ENCODE measurements at places on chromosomes 1 and 21.

DNA sequence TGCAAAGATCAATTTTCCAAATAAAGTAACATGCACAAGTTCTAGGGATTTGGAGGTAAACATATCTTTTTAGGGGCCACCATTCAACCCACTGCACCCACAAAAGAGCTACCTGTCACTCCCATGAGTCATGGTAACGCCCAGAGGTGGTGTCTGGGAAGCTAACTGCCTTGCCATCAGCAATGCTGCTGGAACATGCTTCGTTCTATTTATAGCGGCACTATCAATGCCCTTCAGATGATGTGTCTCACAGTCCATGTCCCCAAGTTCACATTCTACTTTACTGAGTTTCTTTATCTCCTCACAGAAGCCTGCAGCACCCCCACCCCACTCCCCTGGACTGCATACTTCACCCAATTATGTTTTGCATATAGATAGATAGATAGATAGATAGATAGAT lies 95.4 kb downstream of the LPAR3 start:
- no peak for DNase-seq

DNA sequence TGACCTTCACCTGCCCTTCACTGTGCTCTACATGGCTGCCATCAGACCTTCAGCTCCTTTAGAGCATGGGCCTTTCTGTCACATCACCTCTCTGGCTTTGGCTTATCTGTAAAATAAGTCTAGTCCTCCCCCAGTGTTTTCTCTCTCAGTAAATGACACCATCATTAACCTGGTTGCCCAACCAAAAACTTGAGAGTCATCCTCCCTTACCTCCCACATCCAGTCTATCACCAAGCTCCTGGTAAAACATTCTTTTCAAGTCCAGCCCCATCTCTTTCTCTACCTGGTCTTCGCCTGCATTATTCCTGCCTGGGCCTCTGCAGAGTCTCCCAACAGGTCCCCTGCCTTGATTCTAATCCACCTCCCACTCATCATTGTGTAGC lies 13.1 kb downstream of the SLC26A9 start:
- DNase-seq: no peak

GRCh38 chr1:161725908-161726472 lies 4.6 kb downstream of the FCRLB start:
- DNase-seq: peak; percentile 25

GRCh38 chr1:180265871-180266270 lies 35.8 kb downstream of the LHX4 start:
- DNase-seq: no peak

DNA sequence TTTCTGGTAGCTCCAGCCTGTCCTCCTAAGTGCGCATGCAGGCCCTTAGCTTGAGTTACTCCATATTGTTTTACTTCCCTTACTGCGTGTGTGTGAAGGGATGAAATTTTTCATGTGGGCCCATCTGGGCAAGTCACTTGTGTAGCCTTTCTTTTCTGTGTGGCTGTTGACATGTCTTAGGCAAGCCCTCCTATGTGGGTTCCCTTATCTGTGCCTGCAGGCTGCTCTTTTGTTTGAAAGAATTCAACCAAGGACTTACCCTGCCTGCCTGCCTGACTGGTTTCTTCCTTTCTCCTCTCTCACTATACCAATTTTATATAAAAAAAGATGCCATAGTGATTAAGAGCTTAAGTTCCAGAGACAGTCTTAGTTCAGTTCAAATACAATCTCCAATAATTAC lies 249.3 kb downstream of the ATG4C start:
- no peak for DNase-seq

DNA sequence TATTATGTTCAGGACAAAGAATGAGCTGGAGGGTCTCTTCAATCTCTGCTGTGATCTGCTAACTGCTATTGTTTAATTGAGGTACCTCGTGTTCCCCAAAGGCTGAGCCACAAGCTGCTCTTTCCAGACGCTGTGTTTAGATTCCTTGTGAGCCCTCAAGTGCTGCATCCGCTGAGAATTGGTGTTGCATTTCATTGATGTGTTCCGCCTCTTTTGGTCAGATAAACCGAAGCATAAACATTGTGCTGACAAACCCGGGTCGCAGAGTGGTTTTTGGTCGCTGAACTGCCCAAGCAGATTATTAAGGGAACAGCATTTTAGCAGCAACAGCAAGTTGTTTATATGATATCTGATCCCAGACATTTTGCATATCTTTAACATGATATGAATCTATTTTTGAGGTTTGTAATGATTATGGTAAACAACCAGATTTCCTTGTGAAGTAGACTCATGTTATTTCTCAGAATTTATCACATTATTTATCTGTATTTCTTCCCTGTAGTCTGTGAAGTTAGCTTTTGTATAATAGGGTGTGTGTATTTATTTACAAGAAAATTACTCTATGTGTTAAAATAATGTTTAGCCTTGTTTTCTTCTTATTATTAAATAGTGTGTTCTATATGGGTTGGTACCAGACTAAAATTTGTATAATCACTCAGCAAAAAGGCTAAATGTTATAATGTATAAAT lies 217.2 kb upstream of the C1orf105 start:
- DNase-seq: no peak

DNA sequence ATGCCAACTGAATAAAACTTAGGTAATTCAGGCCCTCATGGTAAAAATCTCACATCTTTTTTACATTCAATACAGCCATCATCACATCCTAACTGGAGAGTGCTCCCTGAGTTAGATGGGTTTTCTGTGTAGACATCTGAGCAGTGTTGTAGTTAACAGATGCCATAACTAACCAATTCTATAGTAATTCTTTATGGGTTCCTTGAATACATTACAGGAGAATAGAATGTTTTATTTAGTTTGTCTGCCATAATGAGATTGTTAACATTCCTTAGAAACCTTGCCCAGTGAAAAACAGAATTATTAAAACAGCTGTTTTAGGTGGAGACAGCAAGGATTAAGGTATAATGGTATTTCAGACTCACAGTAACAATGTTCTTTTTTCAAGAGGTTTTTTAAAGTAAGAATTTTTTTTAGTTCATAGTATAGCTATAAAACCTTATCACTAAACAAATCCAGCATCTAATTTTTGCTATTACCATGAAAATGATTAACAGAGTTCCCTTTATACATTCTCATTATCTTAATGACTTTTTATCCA lies 95.3 kb downstream of the ATP5PO start:
- DNase-seq: no peak

DNA sequence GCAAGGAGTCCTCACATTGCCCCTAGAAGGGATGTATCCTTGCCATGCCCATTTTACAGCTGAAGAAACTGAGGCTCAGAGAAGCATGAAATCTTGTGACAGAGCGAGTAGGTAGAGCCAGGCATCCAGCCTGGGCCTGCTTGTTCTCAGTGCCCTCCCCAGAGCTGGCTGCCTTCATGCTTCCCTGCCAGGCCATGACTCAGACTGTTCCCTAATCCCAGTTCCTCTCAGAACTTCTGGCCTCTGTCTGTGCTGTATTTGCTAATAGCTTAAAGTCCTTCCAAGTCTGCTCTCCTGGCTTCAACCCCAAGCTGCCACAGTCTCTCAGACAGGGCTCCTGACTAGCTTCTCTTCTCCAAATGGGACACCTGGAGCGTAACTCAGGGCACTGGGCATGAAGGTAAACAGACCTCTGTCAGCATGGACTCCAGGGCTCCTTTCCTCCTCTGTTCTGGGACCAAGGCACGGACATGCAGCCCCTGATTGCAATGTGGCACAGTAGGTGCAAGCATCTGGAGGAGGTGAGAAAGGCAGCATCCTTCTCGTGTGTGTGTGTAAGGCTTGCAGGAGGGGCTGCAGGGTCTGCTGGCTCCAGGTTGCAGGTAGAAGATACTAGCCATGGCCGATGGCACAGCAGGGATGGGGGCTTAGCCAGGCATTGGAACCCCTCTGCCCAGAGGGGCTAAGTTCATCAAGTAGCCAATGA lies 122.7 kb downstream of the HMGB4 start:
- no peak for DNase-seq

- no peak for DNase-seq
Observed at GRCh38 chr1:53539226-53539625, 80.0 kb downstream of the DMRTB1 start.

DNA sequence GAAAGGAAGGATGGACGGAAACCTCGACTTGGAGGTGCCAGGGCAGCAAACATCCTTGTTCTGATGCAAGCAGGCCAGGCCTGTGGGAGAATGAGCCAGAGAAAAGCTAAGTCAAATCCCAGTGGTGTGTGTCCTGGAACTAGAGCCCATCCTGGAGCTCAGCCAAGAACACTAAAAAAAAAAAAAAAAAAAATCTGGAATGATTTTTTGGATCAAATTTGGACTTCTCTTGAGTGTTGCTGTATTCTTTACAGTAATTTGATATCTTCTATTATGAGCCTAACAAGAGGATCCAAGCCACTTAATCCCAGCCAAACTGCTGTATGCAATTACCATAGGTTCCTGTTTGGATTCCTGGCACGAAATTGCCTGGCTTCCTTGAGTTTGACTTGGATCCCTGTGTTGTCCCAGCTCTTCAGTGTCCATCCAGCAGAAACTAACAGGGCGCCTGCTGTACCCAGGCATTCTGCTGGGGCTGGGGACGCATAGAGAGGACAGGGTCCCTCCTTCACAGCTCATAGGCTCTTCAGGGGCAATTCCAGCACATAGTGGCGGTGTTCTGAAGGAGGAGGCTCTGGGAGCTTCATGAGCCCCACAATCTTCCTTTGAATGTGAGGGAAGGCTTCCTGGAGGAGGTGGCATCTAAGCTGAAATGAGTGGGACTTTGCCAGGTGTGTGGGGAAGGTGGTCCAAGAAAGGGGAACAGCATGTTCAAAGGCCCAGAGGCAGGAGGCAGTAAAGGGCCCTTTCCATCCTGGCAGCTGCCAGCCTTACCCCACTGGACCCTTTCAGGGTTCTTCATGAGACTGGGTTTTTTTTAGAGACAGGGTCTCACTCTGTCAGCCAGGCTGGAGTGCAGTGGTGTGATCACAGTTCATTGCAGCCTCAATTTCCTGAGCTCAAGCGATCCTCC lies 24.7 kb downstream of the EPHX1 start:
- no peak for DNase-seq

GRCh38 chr1:29639741-29640427 lies 403.6 kb downstream of the PTPRU start:
- no peak for DNase-seq

DNA sequence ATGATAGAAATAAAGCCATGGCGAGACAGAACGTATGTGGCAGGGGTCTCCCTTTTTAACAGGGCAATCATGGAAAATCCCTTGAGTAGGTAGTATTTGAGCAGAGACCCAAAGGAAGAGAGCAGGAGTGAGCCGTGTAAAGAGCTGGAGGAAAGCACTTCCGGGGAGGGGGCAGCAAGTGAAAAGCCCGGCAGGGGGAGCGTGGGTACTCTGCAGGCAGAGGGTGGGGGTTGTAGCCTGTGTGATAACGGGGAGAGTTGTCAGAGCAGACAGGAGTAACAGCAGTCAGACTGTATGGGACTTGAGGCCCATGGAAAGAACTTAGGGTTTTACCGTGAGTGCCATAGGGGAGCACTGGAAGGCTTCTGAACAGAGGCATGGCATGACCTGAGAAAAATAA lies 51.1 kb upstream of the LDLRAP1 start:
- DNase-seq: no peak

GRCh38 chr1:107359472-107360241 lies 218.8 kb downstream of the NTNG1 start:
- DNase-seq: no peak

DNA sequence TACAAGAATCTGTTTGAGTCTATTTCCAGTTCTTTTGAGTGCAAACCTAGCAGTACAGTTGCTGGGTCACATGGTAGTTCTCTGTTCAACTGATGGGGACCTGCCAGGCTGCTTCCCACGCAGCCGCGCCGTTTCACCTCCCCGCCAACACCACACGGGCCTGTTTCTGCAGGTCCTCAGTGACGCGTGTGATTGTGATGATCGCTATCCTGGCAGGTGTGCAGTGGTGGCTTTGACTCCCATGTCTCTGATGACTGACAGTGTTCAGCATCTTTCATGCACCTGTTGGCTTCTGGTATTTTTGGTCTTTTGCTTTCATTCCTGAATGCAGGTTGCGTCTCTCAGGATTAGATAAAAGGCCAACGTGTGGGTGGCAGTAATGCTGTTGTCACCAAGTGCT lies 41.6 kb downstream of the FAAP20 start:
- DNase-seq: peak; percentile 32

GRCh38 chr1:160963521-160963920 lies 8.9 kb upstream of the ITLN2 start:
- no peak for DNase-seq

- DNase-seq: no peak
Observed at GRCh38 chr21:36513430-36513829, 33.5 kb upstream of the CLDN14 start.

DNA sequence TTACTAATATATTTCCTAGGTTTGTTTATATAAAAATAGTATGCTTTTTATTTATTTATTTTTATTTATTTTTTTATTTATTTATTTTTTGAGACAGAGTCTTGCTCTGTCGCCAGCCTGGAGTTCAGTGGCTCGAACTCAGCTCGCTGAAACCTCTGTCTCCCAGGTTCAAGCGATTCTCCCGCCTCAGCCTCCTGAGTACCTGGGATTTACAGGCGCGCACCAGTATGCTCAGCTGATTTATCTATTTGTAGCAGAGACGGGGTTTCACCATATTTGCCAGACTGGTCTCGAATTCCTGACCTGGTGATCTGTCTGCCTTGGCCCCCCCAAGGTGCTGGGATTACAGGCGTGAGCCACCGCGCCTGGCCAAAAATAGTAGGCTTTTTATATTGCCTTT lies 33.2 kb downstream of the BRINP3 start:
- no peak for DNase-seq

DNA sequence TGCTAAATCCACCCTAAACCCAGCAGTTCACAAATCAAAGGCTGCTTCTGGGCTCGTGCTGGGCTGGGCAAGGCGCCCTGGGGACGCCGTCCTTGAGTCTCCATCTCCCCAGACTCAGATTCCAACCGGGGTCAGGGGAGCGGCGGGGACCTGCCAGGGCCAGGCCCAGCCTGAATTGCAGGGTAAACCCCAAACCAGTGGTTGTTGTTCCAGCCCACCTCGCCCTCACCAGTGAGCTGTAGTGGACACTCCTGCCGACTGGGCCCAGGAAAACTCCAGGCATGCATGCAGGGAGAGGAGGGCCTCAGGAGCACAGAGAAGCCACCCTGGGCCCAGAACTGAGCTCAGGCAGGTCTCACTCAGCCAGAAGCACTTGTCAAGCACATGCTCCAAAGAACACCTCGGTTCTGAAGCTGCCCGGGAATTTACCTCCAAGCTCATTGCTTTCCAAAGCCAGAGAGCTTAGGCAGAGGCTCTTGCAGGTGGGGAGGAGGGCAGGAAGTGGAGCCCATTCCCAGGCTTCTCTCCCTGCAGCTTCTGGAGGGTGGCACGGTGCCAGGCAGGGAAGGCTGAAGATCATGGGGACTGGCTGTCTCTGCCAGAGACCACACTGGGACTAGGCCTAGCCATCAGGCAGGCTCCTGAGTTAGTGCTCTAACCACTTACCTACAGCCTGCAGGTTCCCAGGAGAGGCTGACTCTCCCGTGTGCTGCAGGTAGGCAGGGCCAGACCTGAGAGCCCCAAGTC lies 437.0 kb downstream of the MATN1 start:
- no peak for DNase-seq

DNA sequence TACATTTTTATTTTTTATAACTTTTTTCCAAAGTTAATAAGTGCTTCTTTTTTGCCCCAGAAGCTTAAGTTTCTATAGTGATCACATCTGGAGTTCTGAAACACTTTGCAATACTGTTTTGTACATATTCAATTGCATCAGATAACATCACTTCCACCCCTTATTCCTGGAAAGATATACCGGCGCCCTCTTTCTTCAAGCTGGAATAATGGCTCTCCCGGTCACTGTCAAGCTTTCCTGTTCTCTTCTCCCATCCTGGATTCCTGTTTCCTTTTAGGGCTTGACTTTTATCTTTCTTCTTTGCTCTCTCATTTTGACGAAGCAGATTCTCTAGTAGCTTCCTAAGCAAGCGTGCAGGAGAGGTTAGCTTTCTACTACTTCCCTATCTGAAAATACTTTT lies 1866.8 kb downstream of the MRPL39 start:
- DNase-seq: no peak
